ENCODE measurements at places on chromosomes 13 and 19.

DNA sequence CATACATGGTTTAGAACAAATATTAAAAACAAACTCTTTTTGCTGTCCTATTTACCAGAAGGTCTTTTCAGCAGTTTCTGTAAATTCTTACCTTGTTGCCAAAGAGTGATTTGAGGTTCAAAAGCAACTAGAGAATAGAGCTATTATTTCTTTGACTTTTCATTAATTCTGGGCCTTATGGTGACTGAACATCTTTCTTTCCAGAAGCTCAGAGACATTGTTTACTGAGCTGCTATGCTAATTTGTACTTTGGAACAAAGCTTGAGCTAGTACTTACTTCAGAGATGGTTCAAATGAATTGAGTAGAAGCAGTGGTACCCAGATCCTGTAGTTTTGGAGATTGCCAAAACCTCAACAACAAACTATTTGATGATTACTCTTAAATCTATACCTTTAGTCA lies 331.2 kb downstream of the SPRY2 start:
- DNase-seq: no peak

DNA sequence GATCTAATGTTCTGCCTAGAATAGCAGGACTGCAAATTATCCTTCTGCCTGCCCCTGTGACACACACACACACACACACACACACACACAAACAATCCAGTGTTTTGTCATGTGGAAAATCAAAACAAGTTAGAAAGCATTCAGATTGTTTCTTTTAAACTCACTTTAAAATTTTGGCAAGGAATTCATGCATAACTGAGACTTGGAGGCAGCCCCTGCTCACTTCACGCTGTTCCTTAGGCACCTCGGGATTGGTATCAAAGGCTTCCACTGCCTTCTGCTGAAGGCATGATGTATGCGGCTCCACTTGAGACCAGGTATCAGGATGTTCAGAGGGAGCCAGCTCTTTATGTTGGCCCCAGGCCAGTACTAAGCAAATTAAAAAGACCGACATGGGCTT lies 158.7 kb downstream of the OXGR1 start:
- DNase-seq: no peak

DNA sequence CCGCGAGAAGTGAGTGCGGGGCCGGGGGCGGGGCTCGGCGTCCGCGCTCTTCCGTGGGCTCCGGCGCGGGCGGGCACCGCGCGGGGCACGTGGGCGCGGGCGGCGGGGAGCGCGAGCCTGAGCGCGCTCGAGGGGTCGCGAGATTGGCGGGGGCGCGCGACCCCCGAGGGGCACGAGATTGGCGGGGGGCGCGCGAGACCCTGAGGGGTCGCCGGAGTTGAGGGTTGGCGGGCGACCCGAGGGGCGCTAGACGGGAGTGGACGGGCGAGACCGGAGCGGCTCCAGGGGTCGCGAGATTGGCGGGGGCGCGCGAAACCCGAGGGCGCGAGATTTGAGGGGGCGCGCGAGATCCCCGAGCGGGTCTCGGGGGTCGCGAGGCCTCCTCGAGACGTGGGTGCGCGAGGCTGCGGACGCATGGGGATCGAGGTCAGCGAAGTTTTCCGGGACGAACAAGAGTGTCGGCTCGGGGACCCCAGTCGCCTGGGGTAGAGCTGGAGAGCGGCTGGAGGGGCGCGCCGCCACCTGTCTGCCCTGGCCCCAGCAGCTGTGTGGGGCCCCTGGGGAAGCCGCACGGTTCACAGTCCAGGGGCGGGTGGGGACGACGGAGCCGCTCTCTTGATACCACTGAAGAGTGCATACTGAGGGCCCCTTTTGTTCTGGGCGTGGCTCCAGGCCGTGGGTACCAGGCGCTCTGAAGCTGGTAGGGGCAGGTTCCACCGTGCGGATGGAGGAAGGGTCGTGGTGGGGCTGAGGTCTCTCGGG lies 682 bp downstream of the SSBP4 start:
- DNase-seq: no peak

DNA sequence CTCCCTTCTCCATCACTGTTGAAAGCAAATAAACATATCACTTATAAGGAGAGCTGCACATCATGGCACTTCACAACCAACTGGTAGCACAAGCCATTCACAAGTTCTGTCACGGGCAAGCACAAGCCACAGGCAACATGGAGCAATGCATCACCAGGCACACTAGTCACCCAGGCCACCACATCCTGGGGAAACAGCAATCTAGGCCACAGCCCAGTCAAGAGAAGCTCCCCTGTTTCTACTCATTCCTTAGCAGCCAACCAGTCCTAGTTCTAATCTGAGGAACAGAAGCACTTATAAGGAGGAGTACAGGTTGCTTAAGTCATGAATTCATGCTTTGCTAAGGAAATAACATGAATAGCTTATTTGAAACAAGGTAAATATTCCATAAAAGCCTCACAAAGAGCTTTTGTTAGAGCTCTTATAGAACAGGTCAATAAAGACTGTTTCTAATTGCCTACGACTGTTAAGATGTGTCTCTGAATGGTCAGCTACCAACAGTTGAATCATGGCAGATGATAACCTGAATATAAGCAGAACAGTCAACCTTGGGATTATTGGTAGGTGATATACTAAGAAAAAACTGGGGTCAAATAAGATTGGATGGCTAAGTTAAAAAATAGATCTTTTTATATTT lies 169.0 kb downstream of the TBC1D4 start:
- DNase-seq: no peak

- no peak for DNase-seq
Measured at GRCh38 chr19:16452325-16452724, 19.4 kb downstream of the EPS15L1 start.

GRCh38 chr19:10612499-10613119 lies 12.7 kb upstream of the SLC44A2 start:
- DNase-seq: no peak

DNA sequence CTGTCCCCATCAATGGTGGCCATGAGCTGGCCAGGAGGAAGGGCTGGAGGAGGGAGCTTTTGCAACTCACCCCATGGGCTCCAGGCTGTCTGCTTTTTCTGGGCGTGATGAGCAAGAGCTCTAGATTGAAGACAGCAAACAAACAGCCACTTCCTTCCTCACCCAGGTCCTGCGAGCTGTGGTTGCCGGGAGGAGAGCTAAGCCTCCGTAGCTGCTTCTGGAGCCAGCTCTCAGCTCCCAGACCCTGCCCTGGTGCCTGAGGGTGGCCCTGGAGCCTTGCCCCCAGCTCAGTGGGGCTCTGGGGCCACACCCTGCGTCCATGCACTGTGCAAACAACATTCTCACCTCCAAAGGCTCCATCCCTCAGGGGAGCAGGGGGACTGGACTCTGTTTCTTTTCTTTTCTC lies 6.2 kb downstream of the MYO1F start:
- DNase-seq: peak; percentile 43

GRCh38 chr13:94233401-94233800 lies 246.1 kb downstream of the DCT start:
- no peak for DNase-seq

DNA sequence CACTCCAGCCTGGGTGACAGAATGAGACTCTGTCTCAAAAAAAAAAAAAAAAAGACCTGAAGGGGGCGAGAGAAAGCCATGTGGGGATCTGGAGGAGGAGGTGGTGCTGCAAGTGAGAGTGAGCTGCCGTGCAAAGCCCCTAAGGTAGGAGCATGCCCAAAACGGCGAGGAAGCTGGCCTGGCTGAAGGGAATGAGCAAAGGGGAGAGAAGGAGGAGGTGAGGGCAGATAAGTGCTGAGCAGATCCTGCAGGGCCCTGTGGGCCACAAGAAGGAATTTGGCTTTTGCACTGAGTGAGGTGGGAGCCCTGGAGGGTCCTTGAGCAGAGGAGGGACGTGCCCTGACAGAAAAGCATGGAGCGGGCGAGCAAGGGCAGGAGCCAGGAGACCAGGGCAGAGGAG lies 19.4 kb upstream of the ADGRE5 start:
- DNase-seq: no peak

- DNase-seq: no peak
Measured at GRCh38 chr19:51698296-51698695, 5.2 kb downstream of the SPACA6 start.

GRCh38 chr19:19402656-19403372 lies 2.7 kb upstream of the GATAD2A start:
- no peak for DNase-seq

- no peak for DNase-seq
Measured at GRCh38 chr19:57872450-57872849, 16.4 kb downstream of the ZNF814 start.

DNA sequence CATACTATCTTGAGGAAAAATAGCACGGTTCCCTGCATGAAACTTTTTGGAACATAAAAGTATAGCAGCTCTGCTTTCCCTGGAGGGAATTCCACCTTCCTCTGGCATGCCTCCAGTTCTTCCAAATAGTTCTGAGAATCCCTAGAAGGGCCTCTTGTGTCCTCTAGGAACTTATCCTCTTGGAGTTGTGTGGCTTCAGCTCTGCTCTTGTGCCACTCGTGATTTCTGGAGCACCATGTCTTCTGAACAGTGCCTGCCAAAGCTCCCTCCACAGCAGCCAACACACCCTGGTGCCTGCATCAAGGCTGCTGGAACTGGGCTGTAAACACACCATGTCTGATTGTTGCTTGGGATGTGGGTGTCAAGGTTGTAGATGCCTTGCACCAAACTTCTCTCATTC lies 65.7 kb upstream of the FLT1 start:
- DNase-seq: no peak

DNA sequence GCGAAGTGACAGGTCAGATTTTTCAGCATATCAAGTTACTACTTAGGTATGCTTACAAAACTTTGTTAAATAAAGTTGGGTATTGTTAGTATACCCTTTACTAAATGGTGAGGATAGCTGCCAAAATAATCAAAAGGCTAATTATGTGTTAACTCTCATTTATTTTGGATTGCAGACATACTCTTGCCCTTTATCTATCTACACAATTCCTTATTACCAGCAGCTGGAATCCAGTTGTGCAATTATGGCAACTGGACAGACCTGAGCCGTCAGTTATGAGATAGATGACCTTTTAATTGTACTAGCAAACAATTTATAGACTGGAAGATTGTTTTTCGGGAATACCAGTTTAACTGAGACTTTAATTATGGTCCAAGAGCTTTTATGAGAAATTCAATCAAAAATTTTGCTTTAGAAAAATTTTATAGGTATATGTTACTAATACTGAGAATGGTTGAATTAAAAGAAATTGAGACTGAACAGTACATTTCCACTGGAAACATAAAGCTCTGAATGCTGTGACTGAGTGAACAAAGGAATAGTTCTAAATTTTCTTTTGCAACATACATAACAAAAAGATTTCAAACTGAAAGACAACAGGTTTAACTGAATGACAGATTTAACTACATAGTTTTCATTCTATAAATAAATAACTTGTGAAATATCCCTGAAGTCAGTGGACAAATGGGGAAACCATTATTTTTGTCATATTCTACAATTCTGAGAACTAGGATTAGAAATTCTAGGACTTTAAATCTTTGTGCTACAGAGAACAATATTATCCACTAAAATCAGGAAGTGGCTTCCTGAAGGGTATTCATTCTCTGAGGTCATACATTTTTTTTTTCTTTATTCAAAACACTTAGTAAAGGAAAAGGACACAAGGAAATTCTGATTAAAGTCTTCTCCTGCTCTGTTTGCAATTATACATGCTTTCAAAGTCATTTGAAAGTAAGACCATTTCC lies 97.4 kb downstream of the ZC3H13 start:
- no peak for DNase-seq

DNA sequence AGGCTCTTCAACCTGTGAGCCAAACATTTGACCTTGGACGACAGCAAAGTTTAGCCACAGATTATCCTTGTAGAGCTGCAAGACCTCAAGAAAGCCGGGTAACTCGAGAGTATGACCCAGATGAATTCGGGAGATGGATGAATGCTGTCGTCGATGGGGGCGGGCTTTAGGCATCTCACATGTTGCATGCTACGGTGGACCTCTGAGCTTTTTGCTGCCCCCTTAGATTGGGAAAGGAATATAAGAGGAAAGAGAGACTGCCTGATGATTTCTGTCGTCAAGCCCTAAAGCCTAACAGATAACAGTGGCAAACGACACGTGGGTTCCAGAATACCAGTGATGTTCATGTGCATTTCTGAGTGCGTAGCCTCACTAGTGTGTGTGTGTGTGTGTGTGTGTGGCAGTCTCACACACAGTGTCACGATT lies 730 bp upstream of the ABCC4 start:
- no peak for DNase-seq

- DNase-seq: no peak
Measured at GRCh38 chr13:111874981-111875380, 192.0 kb upstream of the SOX1 start.

- no peak for DNase-seq
Measured at GRCh38 chr13:90455823-90456222, 891.7 kb upstream of the MIR17HG start.

- no peak for DNase-seq
Measured at GRCh38 chr19:57559008-57559403, 657 bp downstream of the ZNF550 start.

DNA sequence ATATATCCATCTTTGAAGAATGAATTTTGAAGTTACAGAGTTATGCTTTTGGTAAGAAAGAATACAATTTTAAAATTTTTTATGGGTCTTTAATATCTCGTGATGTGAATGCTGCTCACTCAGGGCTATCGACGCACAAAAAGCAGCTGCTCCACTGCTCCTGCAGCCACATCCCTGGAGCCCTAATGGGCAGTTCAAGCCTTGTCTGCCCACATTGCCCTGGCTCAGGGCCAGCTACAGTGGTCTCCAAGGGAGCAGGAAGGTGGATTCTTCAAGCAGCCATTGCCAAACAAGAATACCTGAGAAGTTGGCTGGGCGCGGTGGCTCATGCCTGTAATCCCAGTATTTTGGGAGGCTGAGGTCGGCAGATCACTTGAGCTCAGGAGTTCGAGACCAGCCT lies 85.8 kb downstream of the IPO5 start:
- no peak for DNase-seq

- DNase-seq: no peak
Measured at GRCh38 chr13:60174113-60174512, 10.4 kb upstream of the DIAPH3 start.

GRCh38 chr19:6911523-6911922 lies 24.1 kb downstream of the ADGRE1 start:
- DNase-seq: no peak

- no peak for DNase-seq
Measured at GRCh38 chr13:112870051-112870331, 99.0 kb upstream of the MCF2L start.

DNA sequence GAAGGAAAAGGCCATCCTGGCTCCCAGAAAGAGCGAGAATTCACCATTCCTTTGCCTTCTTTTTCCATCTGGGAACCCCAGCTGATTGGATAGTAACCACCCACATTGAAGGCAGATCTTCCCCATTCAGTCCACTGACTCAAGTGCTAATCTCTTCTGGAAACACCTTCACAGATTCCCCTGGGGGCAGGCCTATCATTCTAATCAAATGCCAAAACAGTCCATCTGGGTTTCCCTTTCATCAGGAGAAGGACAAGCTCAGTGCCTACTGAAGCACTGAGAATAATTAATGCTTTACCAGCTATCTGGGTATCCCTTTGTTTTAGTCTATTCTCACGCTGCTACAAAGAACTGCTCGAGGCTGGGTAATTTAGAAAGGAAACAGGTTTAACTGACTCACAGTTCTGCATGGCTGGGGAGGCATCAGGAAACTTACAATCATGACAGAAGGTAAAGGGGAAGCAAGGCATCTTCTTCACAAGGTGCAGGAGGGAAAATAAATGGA lies 293.2 kb downstream of the ENOX1 start:
- no peak for DNase-seq

Data from activated gamma-delta T cell treated with anti-CD3 and anti-CD28 coated beads, Interleukin-2, amount 50 U/mL, for 16 hours (primary cell).